ENCODE measurements at places on chromosomes 7 and 10.

GRCh38 chr7:66832531-66833351 lies 88.3 kb upstream of the TMEM248 start:
- no peak for DNase-seq

DNA sequence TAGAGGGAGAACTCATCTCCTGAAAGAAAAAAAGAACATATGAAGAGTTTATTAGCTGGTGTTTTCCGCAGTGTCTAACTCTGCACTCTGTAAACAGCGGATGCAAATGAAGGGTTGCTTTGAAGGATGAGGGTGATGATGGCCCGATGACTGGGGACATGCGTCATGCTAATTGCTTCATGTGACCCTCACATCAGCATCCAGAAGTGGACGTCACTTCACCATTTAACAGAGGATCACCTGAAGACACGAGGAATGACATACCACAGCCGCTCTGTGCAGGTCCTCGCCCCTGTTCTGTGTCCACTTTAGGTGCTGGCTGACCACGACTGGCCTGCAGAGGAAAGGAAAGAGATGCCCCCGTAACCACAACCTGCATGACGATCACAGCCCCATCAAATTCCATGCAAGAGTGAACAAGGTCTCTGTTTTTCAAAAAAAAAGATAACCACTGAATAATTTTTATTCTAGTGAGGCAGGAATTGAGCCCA lies 82.9 kb downstream of the KLF6 start:
- no peak for DNase-seq

- DNase-seq: no peak
These were observed 547.2 kb downstream of the ETV1 start for GRCh38 chr7:13442226-13442625.

DNA sequence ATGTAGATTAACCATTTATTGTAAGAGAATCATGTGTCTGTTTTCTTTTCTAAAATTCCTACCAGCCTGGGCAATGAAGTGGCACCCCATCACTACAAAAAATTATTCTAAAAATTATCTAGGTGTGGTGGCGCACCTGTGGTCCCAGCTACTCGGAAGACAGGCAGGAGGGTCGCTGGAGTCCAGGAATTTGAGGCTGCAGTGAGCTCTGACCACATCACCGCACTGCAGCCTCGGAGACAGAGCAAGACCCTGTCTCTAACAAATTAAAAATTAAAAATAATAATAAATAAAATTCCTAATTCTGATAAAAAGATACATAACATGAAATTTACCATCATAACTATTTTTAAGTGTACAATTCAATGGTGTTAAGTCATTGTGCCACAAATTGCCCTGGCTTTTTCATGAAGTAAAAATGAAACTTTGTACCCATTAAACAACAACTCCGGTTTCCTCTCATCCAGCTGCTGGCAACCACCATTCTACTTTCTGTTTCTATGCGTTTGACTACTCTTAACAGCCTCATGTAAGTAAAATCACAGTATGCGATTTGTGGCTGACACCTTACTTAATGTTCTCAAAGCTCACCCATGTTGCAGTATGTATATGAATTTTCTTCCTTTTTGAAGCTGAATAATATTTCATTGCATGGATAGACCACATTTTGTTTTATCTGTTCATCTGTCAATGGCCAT lies 20.6 kb upstream of the USP6NL start:
- DNase-seq: no peak

GRCh38 chr10:110181451-110181850 lies 26.0 kb upstream of the MXI1 start:
- DNase-seq: no peak

GRCh38 chr7:102834466-102834865 lies 78.3 kb upstream of the LRRC17 start:
- no peak for DNase-seq

DNA sequence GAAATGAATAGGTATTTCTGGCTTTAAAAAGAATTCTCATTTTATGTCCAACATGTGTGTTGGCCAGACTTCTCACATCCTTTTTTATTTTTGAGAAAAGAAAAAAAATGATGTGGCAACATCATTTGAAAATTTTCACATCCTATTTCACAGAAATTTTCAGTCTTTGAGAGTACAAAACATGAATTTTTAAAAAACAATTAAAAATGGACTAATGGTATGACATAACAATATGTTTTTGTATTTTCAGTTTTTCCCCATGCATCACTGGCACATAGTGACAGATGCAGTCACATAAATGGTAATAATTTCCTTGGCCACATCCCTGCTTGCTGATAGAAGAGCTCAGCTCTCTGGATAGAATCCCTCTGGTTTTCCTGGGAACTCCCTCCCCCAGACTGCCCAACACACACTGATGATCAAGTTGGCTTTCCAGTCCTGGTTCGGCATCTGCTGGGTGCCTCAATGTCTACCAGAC lies 188.5 kb upstream of the AGR3 start:
- DNase-seq: no peak

DNA sequence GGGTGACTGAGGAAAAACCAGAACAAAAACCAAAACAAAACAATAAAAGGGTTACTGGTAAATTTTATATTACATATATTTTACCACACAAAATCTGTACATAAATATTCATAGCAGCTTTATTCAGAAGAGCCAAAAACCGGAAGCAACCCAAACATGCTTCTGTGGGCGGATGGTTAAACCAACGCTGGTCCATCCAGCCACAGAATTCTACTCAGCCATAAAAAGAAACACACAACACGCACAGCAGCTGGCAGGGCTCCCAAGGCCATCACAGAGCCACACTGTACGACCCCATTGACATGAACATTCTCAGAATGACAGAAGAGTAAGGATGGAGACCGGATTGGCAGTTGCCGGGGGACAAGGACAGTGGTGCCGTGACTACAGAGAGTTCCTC lies 83.6 kb downstream of the PROSER2 start:
- DNase-seq: no peak

DNA sequence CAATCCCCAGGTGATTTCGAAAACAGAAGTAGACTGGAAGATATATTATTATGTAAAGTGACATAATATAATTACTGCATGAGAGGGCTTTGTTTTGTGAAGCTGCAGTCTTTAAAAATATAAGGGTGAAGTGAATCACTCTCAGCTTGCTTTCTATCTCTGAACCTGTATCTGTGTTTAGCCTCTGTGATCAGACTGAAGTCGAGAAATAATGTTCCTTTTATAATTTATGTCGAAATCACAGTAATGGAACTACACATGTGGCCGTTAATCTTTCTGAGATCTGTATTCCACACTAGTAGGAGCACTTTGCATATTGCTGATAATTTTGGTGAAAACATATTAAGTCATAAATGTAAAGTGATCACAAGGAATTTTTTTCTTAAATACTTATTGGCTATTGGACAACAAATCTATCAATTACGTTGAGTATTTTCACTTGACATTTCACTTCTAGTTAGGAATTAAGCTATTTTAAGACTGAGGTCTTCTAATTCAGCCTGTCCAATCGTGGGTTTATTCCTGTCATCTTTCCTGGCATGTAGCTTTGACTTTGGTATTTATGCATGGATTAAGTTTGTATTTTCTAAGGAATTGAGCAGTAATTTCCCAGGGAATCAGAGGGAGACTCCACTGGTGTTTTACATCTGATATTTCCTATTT lies 268.2 kb upstream of the POT1 start:
- DNase-seq: no peak

DNA sequence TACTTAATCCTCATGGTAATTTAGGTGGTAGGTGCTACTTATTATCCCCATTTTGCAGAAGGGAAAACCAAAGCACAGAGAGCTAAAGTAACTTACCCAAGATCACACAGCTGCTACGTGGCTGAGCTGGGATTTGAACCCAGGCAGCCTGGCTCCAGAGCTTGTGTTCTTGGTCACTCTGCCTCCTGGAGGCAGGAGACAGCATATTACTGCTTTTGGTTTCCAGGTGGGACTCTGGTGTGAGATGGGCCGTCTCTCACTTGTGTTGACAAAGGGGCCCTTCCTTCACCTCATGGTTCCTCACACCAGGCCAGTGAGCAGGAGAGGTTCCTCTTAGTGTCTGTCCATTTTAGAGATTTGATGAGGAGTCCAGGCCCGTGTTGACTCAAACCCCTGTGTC lies 79.8 kb upstream of the PPIF start:
- DNase-seq: no peak

- DNase-seq: peak; percentile 67
These were observed 48.1 kb downstream of the PDLIM1 start for GRCh38 chr10:95242581-95243317.

- no peak for DNase-seq
These were observed 8.9 kb upstream of the NANOS1 start for GRCh38 chr10:119020627-119020946.

DNA sequence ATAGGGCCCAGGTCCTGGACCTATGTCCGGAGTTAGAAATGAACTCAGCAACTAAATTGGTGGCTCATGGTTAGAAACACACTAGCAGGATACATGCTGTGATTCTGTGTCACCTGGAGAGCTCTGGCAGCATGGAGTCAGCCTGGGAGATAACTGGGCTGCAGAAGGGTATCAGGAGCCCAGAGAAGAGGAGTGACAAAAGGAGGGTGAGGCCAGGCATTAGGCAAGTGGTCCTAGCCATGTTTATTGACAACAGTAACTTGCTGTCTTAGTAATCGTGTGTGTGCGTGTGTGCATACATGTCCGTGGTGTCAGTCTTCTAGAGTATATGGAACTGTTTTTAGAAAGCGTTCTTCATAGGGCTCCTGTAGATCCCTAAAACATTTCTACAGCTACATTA lies 157.5 kb upstream of the PHYHIPL start:
- no peak for DNase-seq

- no peak for DNase-seq
These were observed 163.8 kb downstream of the UBE2H start for GRCh38 chr7:129789000-129789399.

GRCh38 chr10:97096261-97097083 lies 89.3 kb downstream of the SLIT1 start:
- DNase-seq: no peak

DNA sequence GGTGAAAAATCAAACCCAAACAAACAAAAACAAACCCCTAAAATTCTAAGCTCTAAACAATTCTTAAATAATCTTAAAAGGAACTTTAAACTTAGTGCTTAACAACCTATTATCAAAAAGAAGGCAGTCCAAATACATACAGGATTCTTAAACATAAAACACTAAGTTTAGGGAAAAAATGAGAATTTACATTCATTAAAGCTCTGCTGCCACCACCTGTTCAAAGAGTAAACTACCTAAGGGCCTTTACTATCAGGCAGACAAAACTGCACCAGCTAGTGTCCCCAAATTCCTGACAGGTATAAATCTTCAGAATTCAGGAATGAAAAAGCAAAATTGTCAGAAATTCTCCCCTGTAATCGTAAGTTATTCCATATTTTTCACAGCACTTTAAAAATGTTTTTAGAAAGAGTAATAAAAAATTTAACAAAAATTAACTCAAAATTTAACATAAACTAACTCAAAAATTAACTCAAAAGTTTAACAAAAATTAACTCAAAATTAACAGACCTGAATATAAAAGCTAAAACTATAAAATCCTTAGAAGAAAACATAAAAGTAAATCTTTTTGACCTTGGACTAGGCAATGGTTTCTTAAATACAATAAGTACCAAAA lies 55.1 kb downstream of the PDZD8 start:
- peak; percentile 42 for DNase-seq

GRCh38 chr7:76281006-76281705 lies 21.3 kb upstream of the HSPB1 start:
- no peak for DNase-seq

- no peak for DNase-seq
These were observed 826 bp downstream of the GIMAP7 start for GRCh38 chr7:150515248-150516147.

GRCh38 chr10:112698133-112698817 lies 251.3 kb downstream of the VTI1A start:
- DNase-seq: no peak

DNA sequence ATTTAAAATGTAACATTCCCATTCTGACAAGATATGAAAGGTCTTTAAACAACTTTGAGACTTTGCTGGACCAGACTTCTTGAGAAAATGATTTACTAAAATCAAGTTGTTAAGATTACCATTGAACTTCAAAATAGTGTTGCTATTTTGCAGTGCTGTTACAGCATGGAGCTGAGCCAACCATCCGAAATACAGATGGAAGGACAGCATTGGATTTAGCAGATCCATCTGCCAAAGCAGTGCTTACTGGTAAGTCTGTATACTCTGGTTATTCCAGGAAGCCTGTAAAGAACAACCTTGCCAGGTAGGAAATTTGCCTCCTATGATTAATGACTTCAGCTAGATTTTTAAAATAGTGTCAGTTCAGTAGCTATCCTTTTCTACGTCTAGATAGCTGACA lies 18.8 kb downstream of the TNKS2 start:
- DNase-seq: no peak

GRCh38 chr7:71746006-71746405 lies 614.1 kb downstream of the GALNT17 start:
- no peak for DNase-seq

DNA sequence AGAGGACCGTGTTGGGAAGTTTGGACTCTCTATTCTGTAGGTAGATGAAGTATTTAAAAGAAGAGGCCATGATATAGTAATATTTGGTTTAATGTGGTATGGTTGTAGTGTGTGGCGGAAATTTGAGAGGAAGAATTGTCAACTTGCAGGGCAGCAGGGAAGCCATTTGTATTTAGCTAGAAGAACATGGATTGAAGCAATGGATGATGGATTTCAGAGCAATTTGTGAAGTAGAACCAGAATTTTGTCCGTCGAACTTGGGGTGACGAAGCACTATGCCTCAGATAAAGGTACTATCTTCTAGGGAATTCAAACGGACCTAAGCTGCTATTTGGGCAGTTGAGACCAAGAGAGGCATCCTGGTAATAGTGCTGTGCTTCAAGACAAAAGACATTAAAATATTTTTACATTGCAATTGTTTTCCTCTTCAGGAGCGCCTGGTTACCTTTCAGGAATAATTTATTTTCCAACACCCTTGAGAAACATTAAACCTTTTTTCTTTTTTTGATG lies 615 bp upstream of the WBP1L start:
- no peak for DNase-seq

- no peak for DNase-seq
These were observed 21.1 kb downstream of the BNIP3 start for GRCh38 chr10:131960631-131961046.

DNA sequence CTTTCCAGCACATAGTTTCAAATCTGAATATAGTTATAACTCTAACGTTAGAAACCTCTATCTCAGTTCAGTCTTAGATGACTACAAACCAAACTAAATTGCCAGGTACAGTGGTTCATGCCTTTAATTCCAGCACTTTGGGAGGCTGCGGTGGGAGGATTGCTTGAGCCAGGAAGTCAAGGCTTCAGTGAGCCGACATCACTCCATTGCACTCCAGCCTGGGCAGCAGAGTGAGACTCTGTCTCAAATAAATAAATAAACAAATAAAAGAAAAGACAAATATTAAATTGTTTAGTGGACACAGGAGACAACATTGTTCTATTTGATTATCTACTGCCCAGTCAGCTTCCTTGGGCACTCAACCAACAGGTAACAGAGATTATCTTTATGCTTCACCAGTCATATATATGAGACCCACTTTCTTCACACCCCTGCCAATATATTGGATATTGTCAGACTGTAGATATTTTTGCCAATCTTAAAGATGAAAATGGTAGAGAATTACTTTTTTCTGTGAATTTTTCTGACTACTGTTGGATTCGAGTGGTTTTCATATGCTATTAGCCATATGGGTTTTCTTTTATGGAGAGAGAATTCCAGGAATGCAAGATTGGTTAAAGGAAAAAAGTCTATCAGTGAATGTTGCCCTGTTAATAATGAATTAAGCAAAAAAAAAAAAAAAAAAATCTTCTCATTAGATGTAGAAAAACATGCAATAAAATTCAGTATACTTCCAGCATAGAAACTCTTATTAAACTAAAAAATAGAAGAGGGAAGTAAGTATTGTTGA lies 16.0 kb downstream of the HDAC9 start:
- no peak for DNase-seq

- no peak for DNase-seq
These were observed 96.1 kb downstream of the TPST1 start for GRCh38 chr7:66301249-66301648.
